ENCODE measurements at places on chromosomes 1 and 21.

GRCh38 chr1:100708476-100709062 is 11.0 kb upstream of the VCAM1 start:
- DNase-seq, result no peak

DNA sequence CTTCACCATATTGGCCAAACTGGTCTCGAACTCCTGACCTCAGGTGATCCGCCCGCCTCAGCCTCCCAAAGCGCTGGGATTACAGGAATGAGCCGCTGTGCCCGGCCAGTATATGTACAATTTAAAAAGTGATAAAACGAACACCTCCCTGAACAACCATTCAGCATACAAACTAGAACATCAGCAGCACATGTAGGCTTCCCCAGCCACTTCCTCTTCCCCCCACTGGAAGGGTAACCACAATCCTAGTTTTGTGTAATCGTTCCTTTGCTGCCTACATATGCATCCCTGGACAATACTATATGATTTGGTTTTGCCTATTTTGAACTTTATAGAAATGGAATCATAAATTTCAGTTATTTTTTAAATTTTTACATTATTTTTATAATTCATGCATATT is 60.4 kb downstream of the DESI2 start:
- DNase-seq, result no peak

DNA sequence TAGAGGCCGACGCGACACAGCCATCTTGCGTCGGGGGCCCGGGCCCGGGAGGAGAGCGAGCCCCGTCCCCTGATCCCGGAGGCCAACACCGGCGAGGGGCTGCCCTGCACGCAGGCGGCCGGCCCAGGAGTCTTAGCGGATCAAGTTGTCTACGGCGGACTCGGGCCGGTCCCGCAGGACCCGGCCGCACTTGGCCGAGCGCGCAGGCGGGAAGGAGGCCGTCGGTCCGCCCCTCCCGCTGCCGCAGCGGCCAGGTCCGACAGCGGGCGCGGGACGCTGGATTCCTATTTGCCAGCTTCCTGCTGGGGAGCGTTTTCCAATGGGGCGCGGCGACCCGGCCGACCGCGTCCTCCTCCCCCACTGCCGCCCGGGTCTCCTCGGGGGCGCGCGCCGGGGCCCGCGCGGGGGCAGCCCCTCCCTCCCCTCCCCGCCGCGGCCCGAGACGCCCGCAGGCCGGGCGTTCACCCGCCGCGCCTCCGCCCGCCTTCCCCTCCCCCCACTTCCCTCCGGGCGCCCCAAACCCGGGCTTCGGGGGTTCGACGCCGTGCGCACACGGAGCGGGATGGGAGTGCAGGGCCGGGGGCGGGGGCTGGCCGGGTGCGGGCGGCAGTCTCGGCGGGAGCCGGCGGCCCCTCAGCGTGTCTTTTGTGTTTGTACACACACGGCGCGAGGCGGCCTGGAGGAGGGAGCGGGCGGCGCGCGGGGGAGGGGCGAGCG is 517 bp upstream of the H3-3A start:
- DNase-seq, result peak; percentile 50

DNA sequence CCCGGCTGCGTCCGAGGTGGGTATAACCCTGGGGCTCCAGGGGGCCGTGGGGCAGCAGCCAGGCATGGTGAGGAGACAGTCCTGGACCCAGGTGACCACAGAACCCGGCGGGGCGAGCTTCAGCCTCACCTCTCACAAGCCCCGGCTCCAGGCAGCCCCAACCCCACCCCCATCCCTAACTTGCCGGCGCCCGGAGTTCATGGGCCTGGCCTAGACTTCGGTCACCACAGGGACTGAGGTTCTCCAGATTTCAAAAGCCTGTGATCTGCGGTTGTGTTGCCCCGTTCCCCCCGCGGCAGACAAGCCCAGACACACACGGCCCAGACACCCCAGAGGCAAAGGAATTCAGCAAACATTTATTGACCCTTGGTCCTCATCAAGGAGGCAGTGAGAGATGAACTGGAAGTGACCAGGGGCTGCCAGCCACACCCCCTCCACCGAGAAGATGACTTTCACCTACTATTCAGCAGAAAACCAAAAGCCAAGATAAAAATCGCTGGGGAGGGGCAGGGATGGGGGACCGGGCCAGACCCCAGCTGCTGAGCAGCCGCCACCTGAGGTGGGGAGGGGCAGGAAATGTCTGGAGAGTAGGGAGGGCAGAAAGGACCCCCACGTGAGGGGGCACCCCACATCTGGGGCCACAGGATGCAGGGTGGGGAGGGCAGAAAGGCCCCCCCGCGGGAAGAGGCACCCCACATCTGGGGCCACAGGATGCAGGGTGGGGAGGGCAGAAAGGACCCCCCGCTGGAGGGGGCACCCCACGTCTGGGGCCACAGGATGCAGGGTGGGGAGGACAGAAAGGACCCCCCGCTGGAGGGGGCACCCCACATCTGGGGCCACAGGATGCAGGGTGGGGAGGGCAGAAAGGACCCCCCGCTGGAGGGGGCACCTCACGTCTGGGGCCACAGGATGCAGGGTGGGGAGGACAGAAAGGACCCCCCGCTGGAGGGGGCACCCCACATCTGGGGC is 3.9 kb downstream of the HES4 start:
- DNase-seq, result no peak

DNA sequence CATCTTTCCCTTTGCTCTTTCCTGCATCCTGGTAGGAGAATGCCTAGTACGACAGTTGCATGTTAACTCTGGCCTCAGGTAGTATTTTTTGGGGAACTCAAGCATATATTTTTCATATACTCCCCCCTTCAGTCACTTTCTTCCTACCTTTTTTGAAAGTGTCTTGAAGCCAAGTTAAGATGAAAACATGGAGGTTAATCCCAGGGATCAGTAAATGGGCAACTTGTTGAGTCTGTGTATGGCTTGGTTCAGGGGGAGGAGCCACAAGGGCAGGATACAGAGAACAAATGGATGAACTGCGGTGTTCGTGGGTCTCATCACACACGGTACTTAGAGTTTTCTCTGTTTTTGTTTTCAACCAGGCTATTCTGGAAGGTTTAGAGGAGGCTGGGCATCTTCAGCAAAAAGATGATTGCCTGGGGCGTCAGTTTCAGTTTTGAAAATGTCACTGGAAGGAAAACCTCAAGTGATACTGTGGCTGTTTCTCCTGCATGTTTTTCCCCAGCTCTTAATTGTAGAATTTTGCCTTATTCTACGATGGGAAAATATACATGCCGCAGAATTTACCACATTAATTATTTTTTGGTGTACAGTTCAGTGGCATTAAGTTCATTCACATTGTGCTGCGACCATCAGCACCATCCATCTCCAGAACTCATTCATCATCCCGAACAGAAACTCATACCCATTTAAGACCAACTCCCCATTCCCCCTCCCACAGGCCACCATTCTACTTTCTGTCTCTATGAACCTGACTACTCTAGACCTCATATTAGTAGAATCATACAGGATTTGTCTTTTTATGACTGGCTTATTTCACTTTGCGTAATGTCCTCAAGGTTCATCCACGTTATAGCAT is 71.5 kb downstream of the MAP10 start:
- no peak for DNase-seq

DNA sequence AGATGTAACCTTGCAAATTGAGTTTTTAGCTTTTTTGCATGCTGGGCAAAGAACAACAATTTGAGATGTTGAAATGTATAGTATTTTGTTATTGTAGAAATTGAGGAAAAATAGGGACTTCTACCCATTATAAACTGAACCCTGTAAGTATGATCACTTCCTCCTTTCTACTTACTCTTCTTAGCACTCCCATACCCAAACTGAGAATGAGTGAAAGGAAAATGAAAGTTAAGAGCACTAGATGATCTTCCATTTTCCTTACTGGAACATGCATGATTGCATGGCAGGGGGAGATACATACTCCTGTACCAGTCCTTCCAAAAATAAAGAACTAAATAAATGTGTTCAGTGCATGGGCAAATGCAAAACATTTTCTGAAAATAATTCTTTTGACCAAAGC is 107.4 kb upstream of the KIAA1614 start:
- DNase-seq, result no peak

GRCh38 chr1:119000371-119001180 is 12.4 kb upstream of the TBX15 start:
- DNase-seq, result no peak

DNA sequence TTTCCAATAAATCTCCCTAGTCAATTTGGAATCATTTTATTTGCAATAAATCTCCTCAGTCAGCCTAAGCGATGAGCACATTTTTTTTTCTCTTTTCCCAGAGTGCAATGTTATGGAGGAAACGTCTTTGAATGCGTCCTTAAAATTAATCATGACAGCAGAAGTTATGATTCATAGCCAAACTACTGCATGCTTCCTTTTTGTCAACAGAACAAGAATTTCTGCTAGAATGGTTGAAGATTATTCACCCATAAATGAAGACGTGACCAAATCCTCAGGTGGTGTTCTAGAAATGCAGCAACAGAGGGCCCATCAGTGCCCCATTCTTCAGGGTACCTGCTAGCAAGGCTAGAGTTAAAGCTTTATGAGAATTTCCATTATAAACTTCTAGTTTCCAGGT is 407.9 kb upstream of the PKN2 start:
- no peak for DNase-seq

GRCh38 chr21:33229784-33230544 is at the start of gene IFNAR2:
TSS of gene IFNAR2 (plus strand) at chr21:33229938. CDS start at chr21:33241923, 11,985 bp downstream.
- peak; percentile 58 for DNase-seq

DNA sequence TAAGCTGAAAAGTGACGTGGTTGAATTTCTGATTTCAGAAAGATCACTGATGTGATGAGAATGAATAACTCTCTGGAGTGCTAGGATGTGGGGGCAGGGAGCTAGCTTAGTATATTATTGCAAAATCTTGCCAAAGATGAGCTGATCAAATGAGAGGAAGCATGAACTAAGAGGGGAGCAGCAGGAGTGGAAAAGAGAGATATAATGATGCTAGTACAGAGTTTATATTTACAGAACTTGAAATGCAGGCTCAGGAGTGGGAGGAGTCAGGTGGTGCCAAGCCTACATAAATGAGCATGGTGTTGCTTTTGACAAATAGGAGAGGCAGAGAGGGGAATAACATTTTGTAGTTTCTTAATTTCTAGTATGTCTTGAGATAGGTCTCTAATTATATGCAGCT is 38.1 kb upstream of the NBL1 start:
- no peak for DNase-seq

GRCh38 chr1:7481194-7481593 is 289.9 kb upstream of the VAMP3 start:
- DNase-seq, result no peak

DNA sequence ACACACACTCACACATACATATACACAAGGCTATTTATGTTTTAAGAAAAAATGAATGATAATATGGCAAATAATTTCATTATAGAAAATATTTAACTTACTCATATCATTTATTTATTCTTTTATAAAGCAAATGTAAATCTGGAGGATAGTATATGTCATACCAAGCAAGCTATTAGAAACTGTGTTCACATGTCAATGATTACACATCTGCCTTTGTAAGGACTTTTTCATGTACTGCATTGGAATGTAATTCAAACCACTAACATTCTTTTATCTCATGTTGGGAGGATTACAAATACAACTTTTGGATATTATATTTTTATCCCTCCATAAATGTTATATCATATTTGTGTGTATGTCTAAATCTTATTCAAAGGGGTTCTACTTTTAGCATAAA is 1887.4 kb downstream of the NCAM2 start:
- DNase-seq, result no peak

GRCh38 chr1:211603191-211603701 is 24.3 kb upstream of the SLC30A1 start:
- no peak for DNase-seq

DNA sequence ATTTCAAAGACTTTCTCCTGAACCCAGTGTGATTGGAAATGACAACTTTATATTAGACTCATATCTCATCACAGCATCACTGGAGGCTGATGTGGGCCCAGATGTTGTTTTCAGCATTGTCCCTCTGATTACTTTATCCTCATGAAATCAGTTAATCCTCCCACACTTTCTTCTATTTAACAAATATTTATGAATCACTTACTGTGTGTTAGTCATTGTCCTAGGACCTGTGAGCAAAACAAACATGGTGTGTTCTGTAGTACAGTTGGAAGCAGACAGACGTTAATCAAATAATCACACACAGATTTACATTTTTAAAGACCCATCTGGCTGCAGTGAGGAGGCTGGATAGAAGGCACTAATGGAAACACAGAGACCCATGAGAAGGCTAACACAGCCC is 383.7 kb downstream of the PRDM2 start:
- DNase-seq, result no peak

DNA sequence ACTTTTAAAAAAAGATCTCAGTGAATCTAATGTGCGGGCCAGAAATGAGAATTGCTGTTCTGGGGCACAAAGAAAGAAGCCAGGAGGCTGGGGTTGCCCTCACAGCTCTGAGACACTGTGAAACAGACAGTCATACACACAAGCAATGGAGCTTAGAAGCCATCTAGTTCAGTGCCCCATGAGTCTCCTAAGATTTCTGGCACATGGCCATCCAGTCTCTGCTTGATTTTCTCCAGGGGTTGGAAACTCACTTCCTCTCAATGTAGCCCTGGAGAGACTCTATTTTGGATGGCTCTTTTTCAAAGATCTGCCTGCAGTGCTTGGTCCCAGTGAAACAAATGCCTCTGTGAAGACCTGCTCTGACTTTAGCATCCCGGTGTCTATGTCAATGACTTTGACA is 38.6 kb downstream of the KCNN3 start:
- no peak for DNase-seq

- DNase-seq, result no peak
These were observed 100.0 kb downstream of the ETS2 start for GRCh38 chr21:38905752-38906151.
